Fibroblast of mammary gland (primary cell): ENCODE measurements at places on chromosomes 2 and 18.

GRCh38 chr2:239305771-239306170 is 95.0 kb downstream of the HDAC4 start:
- no peak for DNase-seq

GRCh38 chr2:118718921-118719320 is 128.5 kb downstream of the EN1 start:
- no peak for DNase-seq

- no peak for DNase-seq
Observed at GRCh38 chr2:105308382-105309146, 21.0 kb downstream of the TGFBRAP1 start.

DNA sequence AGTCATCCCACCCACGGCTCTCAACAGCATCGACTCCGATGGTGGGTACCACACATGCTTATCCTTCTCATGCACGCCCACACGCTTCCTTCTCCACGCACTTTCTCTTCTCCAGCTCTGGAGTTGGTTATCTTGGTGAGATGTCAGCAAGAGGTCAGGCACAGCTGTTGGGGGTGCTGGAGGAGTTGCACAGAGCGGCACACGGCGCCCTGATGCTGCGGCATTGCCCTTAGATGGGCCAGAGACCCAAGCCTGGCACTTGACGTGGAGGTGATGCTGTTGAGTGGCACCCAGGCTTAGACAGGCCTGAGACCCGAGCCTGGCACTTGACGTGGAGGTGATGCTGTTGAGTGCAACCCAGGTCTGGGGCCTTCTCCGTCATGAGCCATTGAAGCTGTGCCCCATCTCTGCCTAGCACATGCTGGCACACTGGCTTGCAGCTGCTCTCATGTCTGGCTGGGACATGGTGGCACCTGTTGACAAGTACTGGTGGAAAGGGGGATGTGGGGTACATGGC is 83.2 kb downstream of the DGKD start:
- DNase-seq = no peak

DNA sequence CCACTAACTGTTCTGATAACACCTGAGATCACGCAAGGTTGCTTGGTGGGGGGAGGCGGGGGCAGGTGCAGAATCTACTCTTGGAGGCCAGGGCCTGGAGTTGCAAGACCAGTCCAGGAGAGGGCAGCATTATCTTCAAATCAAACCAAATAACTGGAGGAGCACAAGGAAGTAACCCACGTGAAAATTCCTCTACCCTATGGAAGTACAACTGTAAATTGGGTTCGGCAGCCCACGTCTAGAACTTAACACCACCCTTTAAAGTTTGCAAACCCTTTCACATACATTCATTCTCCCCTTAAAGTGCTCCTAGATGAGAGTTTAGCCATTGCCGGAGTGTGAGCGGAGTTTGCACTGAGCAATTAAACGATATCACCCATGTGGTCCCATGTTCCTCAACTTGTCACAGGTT is 19.6 kb upstream of the CXCR1 start:
- DNase-seq = peak; percentile 77

GRCh38 chr2:180411661-180412060 is 404.6 kb upstream of the CWC22 start:
- DNase-seq = no peak

DNA sequence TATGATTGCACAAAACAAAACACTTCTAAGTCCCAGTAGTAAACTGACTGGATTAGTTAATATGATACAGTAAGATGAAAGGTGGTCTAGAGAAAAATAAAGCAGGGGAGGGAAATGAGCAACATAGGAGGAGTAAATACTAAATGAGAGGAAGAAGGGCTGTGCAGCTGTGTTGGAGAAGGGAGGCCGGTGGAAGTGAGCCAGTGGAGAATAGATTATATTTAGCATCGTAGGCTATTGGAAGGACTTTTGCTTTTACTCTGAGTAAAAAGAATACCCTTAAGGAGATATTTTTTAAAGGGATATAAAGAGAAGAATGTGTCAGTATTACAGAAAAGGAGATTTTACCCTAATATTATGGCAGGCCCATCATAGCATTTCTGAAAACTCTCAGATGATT is 12.7 kb downstream of the WDR75 start:
- no peak for DNase-seq

GRCh38 chr2:134248913-134249312 is 5.0 kb upstream of the MGAT5 start:
- DNase-seq = no peak

- DNase-seq = no peak
Observed at GRCh38 chr2:233847248-233847898, 7.0 kb downstream of the HJURP start.

- DNase-seq = no peak
Observed at GRCh38 chr2:196344397-196344796, 173.0 kb upstream of the STK17B start.

DNA sequence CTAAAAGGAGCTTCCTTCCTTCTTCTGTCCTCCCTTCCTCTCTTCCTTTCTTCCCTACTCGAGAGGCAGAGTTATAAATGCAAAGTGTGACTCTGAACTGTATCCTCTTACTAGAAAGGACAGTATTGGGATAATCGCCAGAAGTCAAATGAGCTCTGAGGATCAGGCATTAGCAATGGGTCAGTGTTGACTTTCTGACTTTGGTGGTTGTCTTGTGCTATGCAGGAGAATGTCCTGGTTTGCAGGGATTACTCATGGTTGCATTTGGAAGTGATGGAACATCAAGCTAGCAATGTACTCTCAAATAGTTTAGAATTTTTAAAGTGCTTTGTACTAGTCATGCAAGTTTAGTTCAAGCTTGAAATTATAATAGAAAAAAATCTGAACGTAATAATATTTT is 115.6 kb downstream of the TXNL1 start:
- peak; percentile 77 for DNase-seq

GRCh38 chr2:58939388-58939787 is 698.3 kb upstream of the FANCL start:
- peak; percentile 40 for DNase-seq

GRCh38 chr18:9280849-9281248 is 53.7 kb upstream of the TWSG1 start:
- DNase-seq = no peak

DNA sequence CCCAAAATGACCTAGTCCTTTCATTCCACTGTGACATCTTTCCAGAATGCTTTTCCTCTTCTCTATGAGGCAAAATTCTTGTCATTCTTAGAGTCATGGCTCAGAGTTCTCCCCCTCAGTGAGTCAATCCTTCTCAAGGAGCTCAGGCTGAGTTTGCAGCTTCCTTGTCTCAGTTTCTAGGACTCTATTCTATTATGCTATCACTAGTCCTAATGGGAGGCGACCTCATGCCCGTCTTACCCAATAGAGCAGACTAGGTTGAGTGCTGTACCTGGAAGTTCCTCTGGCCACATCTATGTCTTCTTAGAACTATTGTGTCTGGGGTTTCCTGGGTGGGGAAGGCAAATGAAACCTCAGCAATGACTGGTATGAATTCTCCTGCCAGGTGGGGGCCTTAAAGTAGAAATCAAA is 51.5 kb downstream of the HAUS1 start:
- DNase-seq = peak; percentile 74

- DNase-seq = peak; percentile 0
Observed at GRCh38 chr2:50556934-50557575, 474.9 kb downstream of the NRXN1 start.

DNA sequence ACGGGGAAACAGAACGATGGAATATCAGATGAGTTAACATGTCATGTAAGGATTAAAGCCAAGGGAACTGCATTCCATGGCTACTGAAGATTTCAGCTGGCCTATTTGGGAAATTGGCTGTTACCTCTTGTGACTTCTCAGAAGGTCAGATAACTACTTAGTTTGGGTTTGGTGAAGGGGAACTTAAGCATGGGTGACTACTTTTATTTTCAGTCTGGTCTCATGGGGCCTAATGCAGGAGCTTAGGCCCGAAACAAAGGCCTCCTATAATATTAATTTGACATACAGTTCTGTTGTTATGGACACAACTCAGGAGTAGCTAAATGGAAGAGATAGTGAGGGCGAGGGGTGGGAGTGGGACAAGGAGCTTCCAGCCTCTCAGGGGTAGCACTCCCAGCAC is 44.0 kb upstream of the TXNDC2 start:
- DNase-seq = no peak

DNA sequence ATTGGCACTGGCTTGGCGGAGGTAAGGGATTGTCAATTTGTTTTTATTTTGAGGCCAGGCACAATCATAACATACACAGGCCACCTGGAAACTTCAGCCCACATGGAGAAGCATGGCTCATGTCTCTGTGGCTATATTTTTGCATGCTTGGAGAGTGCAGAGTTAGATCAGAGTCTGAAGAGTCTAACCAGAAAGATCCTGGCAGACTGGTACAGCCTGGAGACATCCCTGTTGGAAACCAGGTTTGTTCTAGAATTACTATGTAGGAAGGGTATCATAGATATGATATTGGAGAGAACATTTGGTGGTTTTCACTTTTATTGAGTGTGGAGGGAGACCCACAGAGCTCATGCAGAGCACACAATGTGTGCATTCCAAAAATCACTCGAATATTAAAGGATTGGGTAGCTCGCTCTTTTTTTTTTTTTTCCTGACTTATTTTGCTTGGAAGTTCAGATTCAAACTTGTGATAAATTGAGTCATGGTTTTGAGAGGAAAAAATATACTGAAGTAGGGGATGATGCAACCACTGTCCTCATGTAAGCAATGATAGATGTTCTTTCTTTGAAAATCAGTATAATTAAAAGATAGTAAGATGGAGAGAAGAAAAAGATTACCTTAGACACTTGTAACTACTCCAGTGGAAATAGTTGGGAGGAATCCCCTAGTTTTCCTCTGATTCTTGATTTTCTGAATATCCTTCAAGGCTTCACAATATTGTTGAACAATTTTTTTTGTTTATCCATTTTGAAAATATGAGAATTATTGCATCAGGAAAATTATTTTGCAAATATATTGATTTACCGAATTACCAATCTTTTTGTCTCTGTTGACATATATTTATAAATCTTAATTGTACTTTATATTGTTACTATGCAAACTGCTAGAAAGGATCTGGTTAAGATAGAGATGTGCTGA is 185.7 kb upstream of the ZEB2 start:
- DNase-seq = peak; percentile 64

DNA sequence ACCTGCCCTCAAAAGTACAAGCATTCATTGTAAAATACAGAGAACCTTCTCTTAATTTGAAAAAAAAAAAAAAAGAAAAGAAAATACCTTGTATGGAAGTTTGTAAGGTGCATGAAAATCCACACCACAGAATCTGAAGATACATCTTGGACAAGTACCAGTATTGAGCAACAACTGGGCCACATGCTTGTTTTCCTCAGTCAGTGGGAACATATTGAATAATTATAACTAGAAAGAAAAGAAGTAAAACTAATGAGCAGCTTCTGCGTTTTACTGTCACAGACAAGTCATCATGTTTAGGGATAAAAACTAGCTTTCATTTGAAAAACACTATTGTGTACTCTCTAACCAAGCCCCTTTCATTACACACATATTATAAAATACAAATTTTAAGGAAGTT is 5.8 kb upstream of the PEX13 start:
- DNase-seq = peak; percentile 69

DNA sequence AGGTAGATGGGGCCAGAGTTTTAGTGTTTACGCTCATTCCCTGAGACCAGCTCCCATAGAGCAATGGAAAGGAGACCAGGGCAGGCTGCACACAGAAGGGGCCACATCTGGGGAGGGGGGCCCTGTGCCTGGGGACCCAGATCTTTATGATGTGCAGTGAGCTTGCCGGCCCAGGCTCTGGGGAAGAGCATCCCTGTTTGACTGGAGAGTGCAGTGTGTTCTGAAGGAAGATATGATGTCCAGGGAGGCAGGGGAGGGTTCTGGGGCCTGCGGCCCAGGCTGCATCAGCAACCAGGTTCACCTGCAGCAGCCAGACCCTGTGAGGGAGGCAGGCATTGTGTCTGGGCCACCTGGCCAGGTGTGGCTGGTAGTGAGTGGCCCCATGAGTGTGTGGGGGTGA is 13.8 kb downstream of the TPO start:
- no peak for DNase-seq

DNA sequence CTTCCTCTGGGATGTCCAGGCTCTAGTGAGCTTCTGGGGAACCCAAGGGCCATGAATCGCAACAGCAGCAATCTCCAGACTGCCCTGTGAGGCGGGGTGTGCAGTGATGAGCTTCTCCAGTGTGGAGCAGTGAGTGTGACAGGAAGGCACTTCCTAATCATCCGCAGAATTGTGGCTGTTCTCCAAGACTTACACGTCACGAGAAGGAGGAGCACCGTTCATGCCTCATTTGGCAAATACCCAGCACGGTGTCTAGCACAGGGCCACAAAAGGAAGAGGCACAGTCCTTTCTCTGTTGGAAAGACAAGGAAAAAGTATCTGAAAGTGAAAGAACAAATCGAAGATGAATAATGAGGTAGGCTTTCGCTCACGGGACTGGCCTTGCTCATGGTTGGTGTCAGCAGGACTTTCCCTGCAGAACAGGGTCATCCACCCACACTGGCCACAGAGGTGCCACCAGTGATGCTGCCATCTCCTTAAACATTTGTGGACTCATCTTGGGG is 125.1 kb upstream of the HAAO start:
- peak; percentile 96 for DNase-seq

GRCh38 chr2:204842661-204843485 is 297.6 kb downstream of the PARD3B start:
- peak; percentile 93 for DNase-seq

DNA sequence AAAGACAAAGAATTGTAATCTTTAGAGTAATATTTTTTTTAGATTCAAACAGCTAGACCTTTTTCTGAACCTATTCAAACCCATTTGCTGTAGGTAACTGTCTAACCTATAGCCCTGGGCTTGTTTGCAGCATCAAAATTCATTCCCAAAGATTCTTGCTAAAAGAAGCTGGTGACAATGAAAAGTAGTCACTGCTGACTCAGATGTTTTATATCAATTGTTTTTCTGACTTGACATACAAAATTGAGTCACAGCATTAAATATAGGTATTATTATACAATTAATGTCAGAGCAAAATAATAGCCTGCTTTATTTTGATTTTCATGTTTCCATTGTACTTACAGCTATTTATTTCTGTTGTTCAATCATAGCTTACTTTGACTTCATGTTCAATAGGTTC is 320.3 kb upstream of the NRP2 start:
- no peak for DNase-seq

DNA sequence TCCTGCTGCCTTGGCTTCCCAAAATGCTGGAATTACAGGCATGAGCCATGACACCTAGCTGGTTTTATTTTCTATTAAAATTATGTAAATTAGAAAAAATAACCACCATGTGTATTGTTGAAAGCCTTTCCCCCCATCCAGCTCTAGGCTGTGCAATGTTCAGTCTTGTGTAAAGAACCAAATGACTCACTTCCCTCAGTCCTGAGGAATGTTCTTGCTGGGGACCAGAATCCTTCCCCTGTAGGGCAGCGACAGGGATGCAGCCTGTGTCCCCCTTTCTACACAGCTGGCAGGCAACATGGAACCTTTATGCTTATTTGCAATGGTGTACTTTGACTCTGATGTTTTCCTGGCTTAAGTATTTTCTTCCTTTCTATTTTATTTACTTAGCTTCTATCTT is 29.4 kb downstream of the AOX1 start:
- peak; percentile 83 for DNase-seq

GRCh38 chr2:131104487-131105155 is 515 bp upstream of the PLEKHB2 start:
- peak; percentile 80 for DNase-seq

- no peak for DNase-seq
Observed at GRCh38 chr2:133377021-133377481, 191.2 kb downstream of the NCKAP5 start.

GRCh38 chr2:37590119-37590571 is 81.3 kb downstream of the CDC42EP3 start:
- peak; percentile 97 for DNase-seq

GRCh38 chr2:68214381-68214780 is 38.0 kb downstream of the PPP3R1 start:
- no peak for DNase-seq
